KBM-7 (cell line): ENCODE measurements at places on chromosomes 5 and 9.

GRCh38 chr5:74021126-74021525 lies 395.1 kb downstream of the ARHGEF28 start:
- DNase-seq = no peak

DNA sequence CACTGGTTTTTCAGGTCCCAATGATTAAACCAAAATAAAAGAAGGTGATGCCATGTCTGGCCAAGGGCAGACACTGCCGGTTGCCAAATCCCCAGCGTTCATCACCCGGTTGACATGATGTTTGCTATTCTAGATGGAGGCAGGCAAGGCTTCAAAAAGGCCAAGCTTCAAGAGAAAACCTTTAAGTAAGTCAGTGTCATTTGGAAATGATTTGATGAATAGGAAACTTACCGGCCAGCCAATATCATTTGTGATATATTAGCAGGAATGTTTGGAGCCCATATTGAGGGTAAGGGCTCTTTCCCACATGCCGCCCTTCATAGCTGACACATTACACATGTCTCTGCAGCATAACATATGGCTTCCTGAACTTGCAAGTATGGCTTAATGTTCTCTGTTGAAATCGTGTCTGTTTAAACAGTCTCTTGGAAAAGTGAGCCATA lies 89.5 kb upstream of the TTC23L start:
- no peak for DNase-seq

GRCh38 chr5:83414601-83415000 lies 56.9 kb upstream of the VCAN start:
- DNase-seq = no peak

DNA sequence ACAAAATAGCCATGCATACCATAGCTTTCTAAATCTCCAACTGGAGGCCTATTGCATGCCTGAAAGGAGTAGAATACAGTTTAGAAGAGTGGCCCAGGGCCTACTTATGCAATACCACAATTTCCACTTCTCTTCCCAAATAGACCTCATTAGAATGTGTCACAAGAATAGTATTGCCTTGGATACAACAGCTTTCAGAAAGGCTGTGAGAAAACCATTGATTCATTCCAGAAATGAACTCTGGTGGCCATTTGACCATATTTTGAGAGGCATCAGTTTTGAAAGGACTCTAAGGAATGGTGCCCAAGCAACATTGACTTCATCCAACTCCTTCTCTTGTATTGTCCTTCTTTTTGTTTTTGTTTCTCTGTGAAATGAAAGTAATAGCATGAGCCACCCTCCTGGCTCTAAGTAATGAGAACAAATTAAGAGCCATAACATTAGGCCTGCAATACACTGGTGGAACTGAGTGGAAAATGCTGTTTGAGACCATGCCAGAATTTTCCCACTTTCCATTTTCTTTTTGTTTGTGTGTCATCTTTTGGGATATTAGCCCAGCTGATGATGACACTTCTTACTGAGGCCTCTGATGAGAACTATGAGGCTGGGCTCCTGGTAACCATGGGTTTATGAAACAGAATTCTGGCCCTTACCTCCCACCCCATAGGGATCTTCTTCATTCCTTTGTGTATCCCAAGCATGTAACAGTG lies 90.2 kb downstream of the TMEM174 start:
- no peak for DNase-seq

DNA sequence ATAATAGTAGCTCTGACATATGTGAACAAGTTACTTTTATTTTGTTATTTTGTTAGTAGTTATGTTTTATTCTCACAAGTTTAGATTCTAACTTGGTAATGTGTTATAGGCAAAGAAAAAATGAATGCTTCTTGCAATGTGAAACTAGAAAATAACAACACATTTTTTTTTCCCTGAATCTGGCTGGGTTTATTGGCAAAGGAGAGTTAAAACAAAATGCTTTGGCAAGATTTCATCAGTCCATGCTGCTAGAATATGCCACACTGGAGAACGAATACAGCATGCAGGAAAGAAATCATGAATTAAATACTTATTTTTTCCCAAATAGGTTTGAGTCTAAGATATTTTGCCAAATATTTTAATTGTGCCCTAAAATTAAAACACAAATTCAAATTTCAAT lies 1048.1 kb upstream of the ACO1 start:
- DNase-seq = no peak

DNA sequence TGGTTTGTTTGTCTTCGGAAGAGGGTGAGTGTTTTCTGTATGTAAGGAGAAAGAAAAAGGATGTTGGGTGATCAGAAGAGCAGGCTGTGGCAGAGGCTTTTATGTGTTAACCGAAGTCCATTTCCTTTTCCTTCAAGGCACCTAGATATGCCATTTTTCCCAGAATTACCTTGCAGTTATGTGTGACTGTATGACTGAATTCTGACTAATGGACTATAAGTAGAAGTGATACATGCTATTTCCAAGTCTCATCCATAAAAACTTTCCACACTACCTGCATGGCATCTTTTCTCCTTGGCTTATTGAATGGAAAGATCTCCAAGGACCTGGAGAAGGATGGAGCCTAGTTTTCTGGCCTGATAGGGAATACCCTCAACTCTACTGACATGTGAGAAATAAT lies 10.6 kb upstream of the NDUFS4 start:
- DNase-seq = no peak

DNA sequence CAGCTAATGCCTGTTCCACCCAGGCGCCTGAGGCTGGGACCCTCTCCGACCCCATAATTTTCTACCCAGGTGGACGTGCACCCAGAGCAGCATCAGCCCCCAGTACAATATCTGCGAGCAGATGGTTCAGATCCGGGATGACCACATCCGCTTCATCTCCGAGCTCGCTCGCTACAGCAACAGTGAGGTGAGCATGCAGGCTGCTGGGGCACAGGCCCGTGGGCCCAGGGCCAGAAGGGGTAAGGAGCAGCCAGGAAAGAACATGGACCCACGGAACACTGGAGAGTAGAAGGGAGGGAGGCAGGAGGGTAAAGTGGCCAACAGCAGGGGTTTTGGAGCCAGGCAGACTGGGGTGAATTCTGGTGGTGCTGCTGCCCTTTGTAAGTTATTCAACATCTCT lies 45.7 kb downstream of the CYFIP2 start:
- DNase-seq = no peak

DNA sequence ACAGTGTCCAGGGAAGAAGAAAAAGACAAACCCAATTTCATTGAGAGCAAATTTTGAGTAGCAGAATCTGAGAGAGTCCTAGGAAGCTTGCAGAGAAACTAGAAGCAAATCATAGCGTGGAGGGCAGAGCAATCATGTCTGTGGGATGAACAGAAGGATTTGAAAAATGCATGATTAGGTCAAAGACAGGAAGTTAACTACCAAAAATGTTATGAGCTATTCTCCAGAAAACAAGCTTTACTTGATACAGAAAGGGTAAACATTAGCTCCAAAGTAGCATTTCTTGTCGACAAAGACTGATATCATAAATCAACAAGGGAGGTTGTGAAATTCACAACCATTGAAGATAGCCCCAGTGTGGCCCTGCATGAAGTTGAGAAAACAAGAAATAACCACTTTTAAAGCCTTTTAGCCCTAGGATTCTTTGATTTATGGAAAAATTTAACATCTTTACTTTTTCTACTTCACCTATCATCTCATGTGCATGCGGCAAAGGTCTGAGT lies 97.7 kb upstream of the MEGF10 start:
- DNase-seq = no peak

DNA sequence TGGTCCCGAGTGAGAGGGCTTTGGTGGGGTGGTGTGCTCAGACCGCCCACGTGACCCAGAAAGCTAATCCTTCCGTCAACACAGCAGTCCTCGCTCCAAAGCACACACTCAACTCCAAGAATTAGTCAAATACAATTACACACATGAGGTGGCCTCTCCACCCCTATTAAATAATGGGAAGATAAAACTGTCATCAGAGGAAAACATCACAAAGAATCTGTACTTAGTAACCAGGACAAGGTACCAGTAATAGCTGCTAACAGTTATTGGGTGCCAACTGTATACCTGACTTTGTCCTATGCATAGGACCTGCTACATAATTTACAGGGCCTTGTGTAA lies 222.8 kb downstream of the HSPA4 start:
- no peak for DNase-seq

DNA sequence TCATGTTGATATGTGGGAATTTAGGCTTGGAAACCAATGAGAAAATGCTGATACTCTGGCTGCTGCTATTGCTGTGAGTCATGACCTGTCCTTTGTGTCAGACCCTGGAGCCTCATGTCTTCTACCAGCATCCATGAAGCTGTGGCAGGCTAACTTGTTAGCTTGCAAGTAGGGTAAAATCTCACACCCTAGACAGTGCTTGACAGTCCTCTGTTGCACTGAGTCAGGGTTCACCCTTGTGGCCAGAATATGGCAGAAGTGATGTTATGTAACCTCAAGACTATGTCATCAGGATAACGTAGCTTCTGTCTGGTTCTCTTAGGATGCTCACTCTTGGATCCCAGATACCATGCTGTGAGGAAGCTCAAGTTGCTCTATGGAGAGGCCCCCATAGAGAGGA lies 110.8 kb downstream of the LHX2 start:
- DNase-seq = no peak

DNA sequence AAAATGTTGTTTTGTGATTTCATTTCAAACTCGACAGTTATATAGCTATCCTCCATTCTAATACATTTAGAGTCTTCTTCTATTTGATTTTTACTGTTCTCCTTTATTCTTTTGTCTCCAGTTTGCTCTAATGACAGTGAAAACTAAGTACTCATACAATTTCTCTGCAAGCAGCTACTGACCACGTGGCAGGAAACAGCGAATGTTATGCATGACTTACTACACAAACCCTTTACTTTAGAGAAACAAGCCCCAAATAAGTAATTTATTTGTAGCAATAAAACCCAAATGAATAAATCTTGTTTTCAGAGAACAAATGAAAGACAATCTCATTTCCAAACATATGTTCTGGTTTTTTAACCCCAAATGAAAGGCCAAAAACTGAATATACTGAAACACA lies 41.9 kb downstream of the CDH6 start:
- DNase-seq = no peak

- no peak for DNase-seq
These were observed 8.5 kb downstream of the SNAPC3 start for GRCh38 chr9:15430920-15431844.

DNA sequence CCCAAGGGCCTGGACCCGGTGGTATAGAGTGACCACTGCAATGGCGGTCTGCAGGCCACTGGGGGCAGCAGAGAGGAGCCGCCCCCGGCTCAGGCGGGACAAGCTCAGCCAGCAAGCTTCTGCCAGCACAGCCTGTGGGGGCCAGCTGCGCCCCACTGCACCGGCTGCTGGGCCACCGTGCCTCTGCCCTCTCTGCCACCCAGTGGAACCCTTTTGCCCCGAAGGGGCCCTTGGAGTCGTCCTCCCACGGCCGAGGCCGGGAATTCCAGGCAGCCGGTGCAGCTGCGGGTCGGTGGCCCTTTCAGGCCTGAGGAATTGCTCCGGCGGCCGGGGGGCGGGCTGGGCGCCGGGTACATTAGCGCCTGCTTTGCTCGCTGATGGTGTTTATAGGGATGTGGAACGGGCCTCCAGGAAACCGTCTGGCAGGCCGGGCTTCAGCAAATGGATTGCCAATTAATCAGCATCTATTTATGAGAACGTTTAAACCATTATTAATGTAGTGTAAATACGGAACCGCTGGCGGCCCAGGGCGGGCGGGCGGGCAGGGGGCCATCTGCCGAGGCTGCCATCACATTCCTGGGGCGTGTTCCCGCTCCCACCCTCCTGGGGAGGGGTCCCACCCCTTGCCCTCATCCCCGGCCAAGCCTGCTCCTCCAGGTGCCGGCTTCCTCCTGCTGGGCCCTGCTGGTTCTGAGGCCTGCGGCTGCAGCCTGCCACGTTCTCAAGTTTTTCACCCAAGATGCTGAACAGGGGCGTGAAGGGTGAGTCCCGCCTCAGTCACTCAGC lies 127.4 kb downstream of the BARX1 start:
- DNase-seq = peak; percentile 25

GRCh38 chr5:56480705-56481427 lies 247.7 kb upstream of the ANKRD55 start:
- DNase-seq = peak; percentile 31

DNA sequence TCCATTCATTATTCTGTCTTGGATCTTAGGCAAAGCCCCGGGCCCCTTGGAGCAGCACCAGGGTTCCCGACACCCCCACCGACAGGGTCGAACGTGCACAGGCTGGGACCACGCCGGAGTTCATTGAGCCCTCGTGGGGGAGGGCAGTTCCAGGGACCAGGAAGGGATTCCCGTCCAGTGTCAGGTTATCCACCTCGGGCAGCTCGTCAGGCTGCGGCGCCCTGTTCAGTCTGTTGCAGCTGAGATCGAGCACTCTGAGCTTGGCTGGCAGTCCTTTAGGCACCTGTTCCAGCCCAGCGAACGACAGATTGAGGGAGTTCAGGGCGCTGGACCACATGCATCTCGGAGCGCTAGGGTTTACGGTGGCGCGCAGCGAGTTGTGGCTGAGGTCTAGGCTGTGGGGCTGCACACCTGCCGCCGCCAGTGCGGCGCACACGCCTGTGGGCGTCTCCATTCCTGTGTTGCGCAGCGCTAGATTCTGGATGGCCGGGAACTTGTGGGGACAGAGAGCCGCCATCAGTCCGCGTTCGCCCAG lies 1.1 kb downstream of the CD14 start:
- DNase-seq = no peak

GRCh38 chr5:9927106-9927505 lies 297.0 kb upstream of the TAS2R1 start:
- no peak for DNase-seq

DNA sequence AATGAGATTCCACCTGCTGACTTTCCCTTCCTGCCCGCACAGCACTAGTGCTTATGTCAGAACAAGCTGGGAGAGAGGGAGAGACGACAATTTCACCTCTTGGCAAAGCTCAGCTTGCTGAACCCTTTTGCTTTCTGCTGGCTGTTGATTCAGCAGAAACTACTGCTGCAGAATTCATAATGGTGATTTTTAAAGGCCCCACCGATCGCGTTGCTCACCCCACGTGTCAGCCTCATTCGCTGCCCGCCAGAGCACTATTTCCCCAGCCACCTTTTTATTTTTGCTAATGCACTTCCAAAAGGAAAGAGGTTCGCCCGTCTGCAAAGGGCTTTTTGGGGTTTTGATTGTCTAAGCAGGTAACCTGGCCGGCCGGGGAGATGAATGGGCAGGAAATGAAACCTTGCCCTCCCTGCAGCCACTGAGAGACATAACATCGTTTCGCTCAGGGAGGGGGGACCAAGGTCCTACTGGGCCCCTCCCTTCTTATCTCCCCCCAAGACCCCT lies 1.3 kb downstream of the PPP2R2B start:
- no peak for DNase-seq

- no peak for DNase-seq
These were observed 581.8 kb upstream of the WWC1 start for GRCh38 chr5:167709625-167710024.

DNA sequence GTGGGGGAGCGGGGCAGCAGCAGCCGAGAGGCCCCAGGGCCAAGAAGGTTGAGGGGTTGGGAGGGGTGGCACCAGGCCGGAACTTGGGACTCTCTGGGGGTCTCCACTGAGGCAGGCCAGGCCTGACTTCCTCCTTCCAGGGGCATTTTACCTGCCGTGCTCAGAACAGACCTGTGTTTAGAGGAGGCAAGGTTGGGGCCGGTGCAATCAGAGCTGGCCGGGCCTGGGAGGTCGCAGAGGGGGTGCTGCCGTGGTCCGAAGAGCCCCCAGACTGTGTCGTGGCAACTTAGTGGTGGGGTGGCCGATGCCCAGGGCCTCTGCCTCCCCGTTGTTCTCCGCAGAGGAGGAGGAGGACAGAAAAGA lies 21.8 kb downstream of the GLT6D1 start:
- no peak for DNase-seq
